ENCODE measurements at places on chromosomes 6 and 20.
A peak's percentile ranks its signal among the peaks of the same experiment; 100 is the strongest.

DNA sequence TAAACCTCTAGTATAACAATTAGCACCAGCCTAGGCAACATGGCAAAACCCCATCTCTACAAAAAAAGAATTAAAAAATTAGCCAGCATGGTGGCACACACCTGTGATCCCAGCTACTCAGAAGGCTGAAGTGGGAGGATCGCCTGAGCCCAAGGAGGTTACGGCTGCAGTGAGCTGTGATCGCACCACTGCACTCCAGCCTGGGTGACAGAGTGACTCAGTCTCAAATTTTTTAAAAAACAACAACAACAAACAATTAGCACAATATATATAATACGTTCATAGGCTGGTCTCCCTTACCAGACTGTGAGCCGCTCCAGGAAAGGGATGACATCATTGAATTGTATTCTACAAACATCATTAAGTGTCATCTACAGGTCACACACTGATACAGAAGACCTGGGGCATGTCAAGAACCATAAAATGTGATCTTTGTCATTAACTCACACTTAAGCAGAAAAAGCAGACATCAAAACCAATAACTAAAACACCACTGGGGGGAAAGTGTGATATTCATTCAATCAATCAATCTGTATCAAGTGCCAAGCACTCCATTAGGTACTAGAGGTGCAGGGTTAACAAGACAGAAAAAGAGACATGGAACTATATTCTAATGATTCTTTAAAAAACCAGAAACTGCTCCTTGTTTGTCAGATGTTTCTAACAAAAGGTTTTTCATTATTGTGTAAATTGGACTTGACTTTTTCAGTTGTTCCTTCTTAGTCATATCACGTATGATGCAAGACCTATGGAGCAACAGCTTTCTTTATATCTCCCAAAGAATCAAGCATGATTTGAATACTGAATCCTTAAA lies 17.8 kb downstream of the MAP3K5 start:
- no peak for DNase-seq

GRCh38 chr20:56897318-56897957 lies 268.3 kb downstream of the TFAP2C start:
- DNase-seq, result no peak

- DNase-seq, result peak; percentile 60
Observed at GRCh38 chr6:140462453-140463311, 1088.2 kb upstream of the CITED2 start.

DNA sequence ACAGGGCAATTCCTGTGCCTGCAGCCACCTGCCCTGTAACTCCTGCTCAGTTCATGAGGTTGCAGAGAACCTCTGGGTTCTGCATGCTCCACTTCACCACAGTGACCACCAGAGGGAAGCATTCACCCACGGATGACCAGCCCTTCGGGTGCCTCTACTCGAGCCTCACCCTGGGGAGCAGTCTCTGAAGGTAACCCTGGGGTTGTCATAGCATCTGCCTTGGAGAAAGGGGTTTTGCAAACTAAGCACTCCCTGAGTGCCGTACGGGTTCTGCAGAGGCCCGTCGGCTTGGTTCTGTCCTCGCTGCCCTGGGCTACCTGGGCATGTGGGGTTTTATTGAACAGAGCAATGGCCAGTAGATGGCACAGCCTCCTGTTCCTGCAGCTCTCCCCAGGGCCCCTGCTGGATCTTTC lies 10.2 kb upstream of the CST5 start:
- DNase-seq, result peak; percentile 80
